ENCODE measurements at places on chromosomes 2 and 18.
A peak's percentile ranks its signal among the peaks of the same experiment; 100 is the strongest.

DNA sequence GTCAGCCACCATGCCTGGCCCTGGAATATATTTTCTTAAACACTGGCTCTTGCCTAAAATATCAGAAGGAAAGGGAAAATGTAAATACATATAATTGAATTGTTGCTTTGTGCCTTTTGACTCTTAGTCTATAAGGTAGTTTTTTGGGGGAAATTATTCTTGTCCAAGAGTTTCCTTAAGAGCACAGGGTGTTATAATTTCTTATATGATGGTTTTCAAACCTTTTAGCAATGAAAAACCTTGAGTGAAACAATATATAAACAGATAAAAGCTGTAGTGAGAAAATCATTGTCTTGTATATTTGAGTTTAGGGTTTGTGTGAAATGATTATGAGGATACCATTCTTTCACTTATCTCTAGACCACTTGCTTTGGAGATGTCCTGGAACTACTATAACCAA, 40.2 kb downstream of the DDX1 start:
- DNase-seq = no peak

GRCh38 chr2:88857951-88858411, 166.5 kb downstream of the RPIA start:
- DNase-seq = no peak

DNA sequence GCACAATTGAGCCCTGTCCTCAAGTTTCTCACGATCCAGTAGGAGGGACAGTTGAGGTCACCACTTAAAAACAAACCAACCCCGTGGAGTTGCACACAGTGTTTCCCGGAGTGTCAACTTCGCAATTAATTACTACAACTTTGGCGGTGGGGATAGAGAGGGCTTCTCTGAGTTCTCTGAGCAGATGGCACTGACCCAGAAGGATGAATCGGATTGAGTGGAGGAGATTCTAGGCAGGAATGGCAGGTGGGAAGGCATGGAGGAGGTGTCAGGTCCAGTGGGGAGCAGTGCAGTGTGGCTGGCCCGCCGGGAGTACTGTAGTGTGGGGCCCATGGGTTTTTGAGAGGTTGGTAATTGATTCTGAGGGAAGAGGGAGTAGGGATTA, 12.0 kb downstream of the SIX3 start:
- DNase-seq = no peak

GRCh38 chr2:96342085-96342484, 6.5 kb downstream of the NCAPH start:
- peak; percentile 55 for DNase-seq

GRCh38 chr2:71832388-71832787, 315.3 kb downstream of the CYP26B1 start:
- no peak for DNase-seq

DNA sequence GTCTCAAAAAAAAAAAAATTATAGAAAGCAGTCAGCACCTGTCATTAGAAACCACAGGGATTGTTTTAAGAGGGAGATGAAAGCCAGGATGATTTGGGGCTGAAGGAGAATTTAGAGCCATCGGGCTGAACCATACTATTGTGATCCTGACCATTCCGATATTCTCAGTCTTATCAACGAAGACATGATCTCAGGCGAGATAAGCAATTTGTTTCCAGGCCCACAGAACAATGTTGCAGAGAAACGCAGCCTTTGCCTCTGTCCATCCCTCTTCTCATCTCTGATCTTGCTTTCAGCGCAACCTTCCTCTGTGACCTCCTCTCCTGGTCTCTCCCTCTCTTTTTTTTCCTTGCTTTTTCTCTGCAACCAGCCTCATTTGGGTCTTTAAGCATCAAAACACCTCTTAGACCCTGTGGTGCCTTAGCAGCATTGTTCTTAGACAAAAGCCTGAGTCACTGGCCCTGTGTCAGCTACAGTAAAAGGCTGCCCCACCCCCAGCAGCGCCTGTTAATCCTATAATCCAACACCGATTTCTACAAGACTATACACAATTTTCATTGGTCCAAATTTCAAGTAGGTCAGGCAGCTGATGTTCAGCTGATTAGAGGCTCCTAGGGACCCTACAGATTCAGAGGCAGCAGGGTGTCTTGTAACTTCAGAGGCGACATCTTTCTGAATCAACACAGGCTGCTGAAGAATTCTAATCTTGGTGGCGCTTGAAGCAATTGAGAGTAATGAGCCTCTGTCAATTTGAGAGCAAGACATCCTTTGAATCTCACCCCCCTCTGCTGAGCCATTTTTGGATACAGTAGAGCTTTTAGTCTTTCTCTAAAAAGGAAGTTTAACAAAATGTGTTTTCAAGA, 206.0 kb downstream of the NCK2 start:
- no peak for DNase-seq

DNA sequence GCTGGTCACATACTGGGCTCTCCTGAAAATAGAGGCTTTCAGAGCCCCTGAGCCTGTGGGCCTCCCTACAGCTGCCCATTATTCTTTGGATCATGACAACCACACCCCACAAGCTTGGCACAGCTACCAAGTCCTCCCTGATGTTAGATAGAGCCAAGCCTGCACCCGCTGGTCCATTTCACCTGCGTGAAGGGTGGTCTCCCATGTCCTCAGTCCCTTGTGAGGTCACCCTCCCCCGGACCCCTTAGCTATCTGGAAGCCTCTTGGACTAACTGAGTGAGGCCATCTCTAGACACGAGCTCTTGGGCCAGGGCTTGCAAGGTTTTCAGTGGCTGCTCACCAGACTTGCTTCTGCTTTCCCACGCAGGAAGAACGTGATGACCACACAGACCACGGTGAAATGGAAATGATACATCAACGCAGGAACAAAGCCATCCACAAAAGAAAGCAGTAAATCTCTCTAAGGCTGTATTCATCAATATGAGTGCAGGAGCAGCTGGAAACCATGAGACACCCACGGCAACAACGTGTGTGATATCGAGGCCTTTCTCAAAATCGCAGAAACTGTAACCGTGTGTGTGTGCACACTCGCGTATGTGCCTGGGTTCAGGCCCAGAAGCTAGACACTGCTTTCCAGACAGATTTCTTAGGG, 10.1 kb upstream of the MAL start:
- no peak for DNase-seq

DNA sequence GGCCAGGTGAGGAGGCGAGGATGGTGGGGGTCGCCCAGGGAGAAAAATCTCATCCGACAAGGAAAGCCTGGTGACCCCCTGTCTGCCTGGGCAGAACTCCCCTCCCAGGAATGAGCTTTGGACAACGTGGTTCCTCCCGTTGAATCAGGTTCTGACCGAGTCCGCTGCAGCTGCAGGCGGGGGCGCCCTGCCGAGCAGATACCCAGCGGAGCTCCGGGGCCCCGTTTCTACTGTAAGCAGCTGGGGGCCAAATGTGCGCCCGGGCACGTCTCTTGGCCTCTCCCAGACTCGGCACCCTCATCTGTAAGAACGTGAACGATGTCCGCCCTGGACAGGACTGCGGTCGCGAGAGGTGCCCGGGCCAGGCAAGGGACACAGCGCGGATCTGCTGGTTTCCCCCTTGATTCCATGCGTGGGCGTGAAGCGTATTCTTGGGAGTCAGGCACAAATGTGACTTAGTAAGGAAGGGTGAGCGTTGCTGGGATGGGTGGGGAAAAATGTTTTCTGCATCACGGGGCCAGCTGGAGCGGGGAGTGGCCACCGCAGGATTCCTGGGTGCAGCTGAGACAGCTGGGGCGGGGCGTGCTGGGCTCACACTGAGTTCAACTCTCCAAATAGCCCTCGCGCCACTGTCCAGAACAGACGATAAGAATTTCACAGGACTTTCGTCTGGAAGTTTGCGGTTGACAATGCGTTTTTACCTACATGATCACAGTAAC, 20.2 kb upstream of the TUBB6 start:
- DNase-seq = peak; percentile 81

- DNase-seq = no peak
Measured at GRCh38 chr18:56799756-56800155, 148.6 kb downstream of the WDR7 start.

- DNase-seq = no peak
Measured at GRCh38 chr18:69885841-69886531, 61.7 kb downstream of the CD226 start.

DNA sequence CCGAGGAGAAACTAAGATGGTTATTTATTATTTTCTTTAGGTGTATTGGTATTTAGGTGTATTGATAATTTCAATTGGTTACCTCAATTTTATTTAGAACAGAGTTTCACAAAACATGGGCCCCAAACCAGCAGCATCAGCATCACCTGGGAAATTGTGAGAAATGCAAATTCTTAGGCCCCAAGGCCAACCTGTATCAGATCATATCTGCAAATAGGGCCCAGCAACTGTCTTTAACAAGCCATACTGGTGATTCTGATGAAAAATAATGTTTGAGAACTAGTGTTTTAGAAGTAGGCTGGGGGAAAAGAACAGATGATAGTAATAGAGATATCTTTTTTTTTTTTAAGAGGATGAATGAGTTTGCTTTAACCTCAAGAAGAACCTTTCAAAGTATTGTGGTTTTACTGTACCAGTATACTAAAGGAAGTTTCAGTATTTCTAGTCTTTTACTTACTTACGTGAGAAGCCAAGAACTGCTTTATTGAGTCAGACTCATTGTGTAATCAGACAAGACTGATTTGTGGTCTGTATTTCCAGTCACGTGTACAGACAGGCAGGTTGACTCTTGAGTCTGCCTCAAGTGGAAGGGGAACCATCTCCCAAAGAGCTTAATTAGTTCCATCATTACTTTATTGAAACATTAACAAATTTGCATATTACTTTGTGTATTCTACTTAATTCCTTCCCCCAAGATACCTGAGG, 60.4 kb upstream of the GAREM1 start:
- DNase-seq = no peak

DNA sequence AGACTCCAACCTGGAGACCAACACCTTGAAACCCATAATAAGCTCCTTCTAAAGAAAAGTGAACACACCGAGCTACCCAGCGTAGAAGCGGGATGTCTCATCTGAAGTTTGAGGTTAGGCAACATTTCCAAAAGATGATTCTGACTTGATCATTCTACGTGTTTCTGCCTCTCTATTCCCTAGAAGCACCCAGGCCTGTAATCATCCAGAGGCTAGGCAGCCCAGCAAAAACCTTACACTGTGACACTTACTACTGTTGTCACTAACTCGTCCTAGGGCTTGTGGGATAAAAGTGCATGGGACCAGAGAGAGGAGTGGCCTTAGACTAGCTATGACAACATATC, 1.4 kb downstream of the ZBTB14 start:
- DNase-seq = no peak

DNA sequence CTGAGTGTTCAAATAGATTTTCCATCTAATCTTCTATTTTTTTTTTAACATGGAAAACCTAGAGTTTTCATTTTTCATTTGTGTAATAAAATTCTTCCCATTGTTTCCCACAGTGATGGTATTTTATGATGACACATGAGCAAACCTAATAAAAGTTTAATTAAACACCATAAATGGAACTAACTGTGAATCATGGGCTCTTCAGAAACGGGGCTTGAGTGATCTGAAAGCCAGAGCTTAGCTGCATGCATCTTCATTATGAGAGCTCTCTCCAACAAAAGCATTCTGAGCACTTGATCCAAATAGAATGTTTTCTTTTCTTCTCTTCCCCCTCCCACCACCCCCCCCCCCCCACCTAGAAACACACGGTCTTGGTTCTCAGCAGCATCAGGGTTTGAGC, 82.1 kb upstream of the REV1 start:
- no peak for DNase-seq

DNA sequence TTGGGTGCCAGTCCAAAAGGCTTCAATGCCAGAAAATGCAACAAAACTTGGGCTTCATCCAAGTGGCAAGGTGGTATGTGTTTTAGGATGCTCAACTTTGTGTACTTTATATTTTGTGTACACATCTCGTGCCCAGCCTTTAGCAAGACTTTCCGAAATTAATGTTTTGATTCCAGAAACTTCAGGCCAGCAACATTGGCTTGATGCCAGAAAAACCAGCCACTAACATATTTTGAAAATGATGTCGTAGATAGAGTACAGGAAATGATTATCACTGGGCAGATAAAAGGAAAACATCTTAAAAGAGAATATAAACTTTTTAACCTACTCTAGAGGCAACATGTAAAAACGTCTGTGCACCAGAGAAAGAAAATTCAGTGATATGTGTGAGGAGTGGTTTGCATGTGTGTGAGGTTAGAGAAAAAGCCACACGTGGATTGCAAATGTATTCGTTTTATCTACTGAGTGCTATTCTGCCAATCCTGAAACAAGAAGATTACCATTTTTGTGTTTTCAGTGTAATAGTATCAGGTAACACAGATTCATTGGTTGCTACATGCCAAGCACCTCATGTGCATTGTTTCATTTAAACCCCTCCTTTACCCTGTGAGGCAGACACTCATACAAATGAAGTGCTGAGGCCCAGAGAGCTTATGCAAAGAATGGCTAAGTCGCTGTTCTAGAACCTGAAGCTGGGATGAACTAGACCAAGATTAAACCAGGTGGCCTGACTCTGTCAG, 264.8 kb downstream of the C1D start:
- no peak for DNase-seq
